ENCODE measurements at places on chromosomes 5 and 9. TPM values are rescaled to one million over a fixed set of nuclear protein-coding genes. Genes with fewer than 3 reads are reported as not detected.

FRMPD1 gene
- polyA plus RNA-seq: 0.82 TPM

SLC6A19 gene
- polyA plus RNA-seq: 70.8 TPM

PLAC8L1 gene
- polyA plus RNA-seq: 0.66 TPM

WDR38 gene
- polyA plus RNA-seq: 0.27 TPM

ESM1 gene
- 1.4 TPM for polyA plus RNA-seq

All from left renal pelvis (tissue), 4 donors.